NCI-H1417 treated with DMSO at 0.1 percent for 48 hours (cell line): ENCODE measurements at places on chromosomes 6 and 20.
A peak's percentile ranks its signal among the peaks of the same experiment; 100 is the strongest.

DNA sequence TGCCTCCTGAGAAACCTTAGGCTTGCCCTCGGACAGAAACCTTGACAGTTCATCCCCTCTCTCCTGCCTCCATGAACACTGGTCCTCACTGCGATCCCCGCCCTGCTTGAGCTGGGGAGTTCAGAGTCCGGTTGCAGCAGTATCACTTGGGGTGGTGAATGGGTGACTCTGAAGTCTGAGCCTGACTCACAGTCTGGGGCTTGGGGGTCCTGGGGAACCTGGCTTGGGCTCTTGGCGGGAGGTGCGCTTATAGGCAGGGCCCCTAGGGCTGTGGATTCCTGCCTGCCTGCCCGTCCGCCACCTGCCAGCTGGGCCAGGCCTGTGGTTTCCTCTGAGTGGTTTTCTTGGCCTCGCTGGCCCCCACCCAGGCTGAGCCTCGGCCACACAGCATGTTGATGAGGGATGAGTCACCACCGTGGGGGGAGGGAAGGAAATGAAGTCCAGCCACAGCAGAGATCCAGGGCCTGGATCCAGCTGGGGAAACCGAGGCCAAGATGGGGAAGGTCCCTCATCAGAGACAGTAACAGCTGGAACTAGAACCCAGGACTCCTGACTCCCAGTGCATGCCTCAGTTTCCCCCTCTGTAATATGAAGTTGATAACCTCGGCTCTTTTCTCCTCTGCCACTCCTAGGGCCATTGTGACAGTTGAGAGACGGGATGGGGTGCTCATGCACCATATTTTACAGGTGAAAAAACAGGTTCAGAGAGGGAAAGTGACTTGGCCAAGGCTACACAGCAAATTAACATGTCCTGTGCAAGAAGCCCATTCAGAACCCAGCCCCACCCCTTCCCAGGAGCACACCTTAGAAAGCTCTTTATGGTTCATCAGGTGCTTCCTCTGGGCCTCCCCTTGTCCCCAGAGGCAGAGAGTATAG is 9.2 kb downstream of the FOXS1 start:
- no peak for DNase-seq

GRCh38 chr6:8733879-8734278 is 298.5 kb upstream of the SLC35B3 start:
- no peak for DNase-seq

DNA sequence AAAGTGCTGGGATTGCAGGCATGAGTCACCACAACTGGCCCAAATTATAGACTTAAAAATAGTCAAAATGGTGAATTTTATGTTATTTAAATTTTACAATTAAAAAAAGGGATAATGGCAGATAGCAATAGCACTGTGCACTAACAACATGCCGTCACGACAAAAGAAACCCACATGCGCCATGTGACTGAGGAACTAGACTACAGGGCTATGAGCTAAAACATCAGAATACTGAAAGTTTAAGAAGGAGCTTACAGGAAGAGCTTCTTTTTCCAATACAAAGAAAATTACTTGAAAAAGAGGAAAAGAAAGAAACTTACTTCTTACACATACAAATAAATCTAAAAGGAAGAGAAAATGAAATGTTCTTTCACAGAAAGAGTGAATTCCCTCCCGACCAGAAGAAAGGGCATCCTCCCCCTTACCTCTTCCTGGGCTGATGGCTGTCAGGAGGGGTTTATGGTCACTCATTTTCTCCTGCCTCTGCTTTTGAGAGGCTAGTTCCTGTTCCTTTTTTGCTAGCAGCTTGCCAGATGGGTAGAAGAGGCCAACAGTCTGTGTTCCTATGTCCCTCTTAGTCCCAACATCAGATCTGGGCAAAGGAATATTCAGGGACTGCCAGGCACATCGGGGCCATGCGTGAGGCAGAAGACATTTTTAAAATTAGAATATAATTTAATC is 54.5 kb downstream of the DZANK1 start:
- DNase-seq = no peak

DNA sequence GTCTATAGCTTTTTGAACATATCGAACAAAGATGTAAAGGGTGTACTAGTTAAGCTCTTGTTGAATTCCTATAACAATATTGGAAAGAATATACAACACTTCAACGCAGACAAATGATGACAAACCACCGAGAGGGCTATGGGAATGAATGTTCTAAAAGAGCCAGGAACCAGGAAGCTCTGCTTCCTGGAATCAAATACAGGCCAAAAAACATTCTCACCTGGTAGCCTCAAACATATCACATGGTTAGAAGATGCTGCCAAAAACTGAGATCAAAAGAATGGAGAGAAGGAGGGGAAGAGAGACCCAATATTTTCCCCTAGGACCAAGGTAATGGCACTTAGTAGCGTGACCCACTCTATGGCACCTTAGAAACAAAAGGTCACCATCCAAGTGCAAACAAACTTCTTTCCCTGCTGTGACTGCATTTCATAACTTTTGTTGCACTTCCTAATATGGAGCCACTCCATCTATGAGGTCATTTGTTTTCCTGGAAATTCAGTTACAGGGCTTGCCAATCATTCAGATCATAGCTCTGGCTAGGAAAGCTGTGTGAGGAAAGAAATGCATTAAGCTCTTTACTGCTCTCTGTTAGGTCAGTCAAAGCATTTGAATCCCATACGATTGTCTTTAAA is 199.2 kb upstream of the NT5E start:
- no peak for DNase-seq

- peak; percentile 75 for DNase-seq
Observed at GRCh38 chr6:27893836-27894807, 18.1 kb downstream of the OR2B2 start.

GRCh38 chr6:13318821-13319220 is 9.5 kb downstream of the TBC1D7 start:
- no peak for DNase-seq
